ENCODE measurements at places on chromosomes 5 and 9.

DNA sequence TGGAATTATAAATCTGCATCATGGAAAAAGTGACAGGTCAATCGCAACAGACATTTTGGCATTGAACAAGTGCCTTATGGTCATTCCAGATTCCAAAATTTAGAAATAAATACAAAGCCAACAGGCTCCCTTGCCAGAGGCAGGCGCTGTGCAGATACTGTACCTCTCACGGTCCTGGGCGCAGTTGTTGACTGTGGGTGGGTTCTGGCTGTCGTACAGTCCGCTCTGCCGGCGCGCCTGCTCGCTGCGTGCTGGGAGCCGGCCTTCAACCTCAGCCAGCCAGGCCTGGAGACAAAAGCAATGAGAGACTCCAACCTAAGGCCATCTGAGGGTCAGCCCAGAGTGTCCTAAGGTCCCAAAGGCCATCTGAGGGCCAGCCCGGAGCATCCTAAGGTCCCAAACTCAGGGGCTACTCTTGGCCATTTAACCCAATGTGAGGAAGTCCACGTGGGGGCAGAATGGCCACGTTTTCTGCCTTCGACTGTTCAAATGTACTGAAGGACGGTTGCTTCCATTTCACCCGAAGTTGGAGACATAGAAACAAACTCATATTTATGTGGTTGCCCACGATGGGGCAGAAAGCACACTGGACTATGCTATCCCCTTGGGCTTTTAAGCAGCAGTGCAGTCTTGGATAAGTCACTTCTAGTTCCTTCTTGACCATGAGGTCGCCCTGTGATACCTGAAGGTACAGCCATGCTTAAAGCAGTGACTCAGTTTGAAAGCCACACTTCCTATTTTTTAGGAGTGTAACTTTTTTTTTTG lies 65.2 kb downstream of the USP20 start:
- DNase-seq: no peak

DNA sequence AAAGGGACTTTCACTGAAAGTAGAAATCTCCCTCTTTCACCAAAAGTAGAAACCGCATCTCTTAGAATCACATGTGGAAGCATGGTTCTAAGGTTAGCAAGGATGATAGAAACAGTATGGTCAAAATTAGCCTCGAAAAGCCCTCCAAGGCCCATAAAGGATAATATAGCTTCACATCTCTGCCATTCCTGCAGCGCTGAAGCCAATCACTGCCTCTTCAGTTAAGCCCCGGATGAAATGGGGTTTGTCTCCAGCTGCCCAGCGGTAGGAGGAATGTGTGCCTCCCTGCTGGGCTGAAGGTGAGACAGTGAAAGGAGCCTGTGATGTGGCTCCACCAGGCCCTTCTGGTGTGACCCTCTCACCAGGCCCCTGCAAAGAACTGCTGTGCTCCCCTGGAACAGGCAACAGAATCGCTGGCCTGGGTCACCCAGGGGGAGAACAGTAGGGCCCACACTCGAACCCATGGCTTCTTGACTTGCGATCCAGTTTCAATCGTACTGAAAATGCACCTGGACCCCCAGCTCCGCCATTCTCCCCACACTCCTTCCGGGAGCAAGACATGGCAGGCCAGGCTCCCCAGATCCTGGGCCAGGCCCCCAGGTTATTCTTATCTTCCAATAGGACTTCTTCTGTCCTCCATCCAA lies 47.2 kb downstream of the CAMK2A start:
- DNase-seq: no peak

DNA sequence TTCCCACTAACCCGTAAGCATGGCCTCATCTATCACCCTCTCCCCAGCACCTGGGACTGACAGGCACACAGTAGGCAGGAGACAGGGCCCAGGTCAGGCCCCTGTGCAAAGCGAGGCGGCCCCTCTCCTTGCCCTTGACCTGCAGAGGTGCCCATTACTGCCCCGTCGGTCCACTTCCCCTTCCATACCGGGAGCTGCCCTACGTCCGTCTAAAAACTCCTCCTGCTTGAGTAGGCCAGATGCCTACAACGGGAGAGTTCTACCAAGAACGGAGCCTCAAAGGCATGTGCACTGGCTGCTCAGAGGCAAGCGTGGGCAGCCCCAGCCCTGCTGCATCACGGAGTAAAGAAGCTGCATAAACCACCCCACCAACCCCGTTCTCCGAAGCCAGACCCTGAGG lies 4.6 kb upstream of the DPH7 start:
- DNase-seq: no peak

DNA sequence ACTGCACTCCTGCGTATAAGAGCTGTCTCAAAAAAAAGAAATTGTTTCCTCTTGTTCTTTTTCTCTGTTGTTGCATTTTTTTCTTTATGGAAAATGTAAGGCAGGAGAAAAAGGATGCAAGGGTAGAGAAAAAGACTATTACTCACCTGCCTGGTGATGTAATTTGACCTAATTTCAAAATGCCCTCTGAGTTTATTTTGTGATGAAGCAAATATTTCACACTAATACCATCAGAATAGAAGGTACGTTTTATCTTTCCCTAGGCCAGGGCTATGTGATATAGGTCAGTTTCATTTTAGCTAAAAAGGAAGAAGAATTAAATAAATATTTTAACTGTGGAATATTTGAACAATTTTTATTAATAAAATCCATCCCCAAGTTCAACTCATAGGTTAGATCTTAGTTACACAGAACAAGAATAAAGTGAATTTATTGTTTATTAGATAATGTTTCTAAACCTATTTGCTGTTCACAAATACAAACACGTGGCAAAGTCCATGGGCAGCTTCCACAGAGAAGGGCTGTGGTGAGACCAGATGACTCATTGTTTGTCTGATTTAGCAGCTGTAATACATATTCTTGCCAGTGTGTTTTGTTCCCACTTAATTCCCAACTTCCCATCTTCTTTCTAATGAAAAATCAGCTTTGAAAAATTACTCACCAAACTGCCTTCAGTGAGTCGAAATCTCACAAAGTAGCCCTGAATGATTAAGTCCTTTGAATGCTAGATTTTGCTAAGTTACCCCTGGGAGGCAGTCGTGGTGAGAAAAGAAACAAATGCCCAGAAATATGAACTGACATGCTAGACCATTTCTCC lies 52.8 kb upstream of the CCDC112 start:
- DNase-seq: no peak

DNA sequence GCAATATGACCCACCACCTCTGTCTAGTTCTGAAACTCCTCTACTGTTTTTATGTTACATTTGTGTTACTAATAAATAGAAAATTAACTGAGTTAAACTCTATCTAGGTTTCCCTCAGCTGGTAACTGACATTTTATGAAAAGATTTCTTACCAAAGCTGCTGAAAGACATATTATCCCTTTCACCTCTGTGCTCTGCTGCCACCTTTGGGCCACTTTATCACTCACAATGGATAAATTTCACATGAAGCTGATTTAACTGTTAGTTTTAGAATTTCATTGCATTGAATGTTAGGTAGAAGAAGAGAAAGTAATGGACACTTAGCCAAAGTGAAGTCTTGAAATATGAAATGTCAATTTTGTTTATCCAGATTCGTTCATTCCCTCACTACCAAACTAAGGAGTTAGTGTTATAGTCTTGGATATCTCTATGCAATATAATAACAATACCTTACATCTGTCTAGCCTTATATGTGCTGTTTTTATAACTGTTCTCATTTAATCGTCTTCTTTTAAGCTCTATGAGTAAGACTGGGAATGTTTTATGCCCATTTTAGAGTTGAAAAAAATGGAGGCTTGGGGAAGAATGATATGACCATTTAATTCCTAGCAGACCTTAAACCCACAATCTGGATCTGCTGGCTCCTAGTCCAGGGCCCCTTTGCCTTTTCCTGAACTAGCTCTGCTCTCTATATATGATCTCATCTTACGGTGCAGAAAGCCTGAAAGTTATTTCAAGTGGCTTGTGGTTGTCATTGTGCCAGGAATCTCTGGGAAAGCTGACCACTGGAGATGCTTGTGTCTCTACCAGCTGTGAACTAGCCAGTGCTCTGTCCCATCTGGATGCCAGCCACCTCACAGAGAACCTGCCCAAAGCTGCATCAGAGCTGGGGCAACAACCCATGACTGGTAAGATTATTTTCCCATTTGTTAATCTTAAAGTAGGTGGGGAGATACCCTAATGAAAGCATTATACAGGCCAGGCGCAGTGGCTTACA lies 97.1 kb downstream of the GOLPH3 start:
- no peak for DNase-seq

DNA sequence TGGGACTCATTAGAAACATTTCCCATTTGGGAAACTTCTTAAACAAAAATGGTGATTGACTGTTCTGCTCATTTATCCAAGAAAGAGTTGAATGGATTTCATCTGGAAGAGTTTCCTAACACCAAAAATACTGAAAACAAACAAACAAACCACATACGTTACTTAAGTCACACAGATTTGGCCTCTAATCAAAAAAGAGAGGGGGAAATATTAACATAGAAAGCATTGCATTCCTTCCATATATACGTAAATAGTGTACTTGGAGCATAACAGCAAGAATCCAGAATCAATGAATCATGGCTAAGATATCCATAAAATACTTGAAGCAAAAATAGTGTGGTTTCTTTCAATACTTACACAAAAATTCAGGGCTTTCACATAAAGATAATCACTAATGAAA lies 189.8 kb upstream of the MAP3K1 start:
- no peak for DNase-seq

GRCh38 chr9:98869078-98869745 lies 61.7 kb downstream of the GALNT12 start:
- no peak for DNase-seq

DNA sequence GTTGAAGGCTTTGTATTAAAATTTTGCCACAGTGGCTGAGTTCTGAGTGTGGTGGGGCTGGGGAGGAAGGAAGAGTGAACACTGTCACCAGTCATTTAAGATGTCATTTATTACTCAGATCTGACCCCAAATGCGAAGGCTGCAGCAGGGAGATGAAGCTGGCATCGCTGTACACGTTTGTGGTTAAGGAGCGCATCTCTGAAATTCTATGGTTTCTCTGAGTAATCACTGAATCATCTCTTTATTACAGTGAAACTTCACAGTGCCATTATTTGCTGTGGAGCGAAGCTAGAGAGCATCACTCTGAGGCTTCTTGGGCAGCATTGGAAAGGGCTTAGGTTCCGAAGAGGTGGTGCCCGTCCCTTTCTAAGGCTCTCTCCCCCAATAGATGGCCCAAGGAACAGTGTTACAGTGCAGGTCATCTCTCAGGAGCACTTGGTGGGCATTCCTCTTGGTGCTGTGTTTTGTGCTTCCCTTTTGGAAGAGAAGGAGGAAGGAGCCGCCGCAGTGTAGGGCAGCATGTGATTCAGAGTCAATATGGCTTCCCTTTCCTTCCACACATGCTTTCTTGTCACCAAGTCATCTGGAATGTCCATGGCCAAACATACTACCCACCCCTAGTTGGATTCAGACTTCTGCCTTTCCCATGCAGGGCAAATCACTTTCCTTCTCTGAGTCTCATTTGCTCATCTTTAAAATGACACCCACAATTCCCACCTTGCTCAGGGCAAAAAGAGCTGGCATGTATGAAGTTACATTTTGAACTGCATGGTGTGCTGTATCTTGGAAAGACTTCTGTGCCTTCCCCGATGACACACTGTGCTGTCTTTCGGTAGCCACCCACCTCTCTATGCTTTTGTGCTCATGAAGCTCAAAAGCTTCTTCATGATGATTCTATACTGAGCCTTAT lies 9.3 kb upstream of the TEX48 start:
- DNase-seq: no peak

DNA sequence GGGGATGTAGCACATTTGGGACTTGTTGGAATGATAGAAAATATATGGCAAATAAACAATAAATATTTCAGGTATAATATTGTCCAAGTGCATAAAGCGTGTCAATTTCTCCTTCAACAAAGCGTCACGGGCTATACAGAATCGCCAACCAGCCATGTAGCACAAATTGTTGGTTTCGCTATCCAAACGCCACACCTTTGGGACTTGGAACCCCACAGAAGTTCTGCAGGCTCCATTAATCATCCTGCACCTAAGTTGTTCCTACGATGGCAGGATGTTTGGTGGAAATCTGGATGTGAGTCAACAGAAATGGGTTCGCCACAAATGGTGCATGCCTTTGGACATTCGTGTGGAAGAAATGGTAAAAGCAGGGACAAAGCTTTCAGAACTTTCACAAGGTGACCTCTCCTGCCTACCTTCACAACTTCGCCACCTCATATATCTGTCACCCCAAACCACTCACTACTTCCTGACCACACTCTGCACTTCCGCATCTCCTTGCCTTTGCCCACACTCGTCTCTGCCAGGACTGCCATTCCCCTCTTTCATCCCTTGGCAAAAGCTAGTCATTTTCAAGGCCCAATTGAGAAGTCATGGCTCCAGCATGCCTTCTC lies 95.7 kb downstream of the LHFPL2 start:
- no peak for DNase-seq

DNA sequence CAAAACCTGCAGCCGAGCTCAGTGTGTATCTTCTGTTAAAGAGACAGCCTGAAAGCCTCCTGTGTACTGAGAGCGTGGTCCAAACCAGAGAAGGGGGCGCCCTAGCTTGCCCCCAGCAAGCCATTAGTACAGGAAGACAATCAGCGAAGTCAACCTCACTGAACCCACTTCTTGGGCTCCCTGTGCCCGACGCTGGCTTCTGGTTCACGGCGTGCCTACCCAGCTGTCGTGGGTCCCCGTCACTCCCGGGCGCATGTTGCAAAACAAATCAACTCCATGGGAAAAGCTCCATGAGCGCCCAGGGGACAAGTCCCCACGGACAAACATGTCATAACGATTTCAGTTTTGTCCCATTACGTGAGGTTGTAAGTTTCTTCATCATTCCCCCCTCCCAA lies 326.9 kb downstream of the SH3GL2 start:
- no peak for DNase-seq

DNA sequence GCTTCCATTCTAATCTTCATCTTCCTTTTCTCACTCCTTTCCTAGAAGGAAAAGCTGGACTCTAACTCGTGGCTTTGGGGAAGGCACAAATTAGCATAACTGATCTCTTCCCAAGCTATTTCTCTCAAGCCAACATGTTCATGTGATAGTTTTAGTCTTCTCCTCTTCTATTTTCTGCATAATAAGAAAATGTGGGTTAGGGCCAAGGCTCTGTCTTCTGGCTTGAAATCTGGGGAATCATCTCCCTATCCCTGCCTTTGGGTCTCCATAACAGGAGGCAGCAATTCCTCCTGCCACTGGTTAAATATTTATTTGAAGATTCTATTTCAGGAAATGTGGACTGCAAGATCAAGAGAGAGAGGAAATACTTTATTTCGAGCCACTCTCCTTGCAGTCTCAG lies 1669.6 kb downstream of the MAT2B start:
- no peak for DNase-seq

DNA sequence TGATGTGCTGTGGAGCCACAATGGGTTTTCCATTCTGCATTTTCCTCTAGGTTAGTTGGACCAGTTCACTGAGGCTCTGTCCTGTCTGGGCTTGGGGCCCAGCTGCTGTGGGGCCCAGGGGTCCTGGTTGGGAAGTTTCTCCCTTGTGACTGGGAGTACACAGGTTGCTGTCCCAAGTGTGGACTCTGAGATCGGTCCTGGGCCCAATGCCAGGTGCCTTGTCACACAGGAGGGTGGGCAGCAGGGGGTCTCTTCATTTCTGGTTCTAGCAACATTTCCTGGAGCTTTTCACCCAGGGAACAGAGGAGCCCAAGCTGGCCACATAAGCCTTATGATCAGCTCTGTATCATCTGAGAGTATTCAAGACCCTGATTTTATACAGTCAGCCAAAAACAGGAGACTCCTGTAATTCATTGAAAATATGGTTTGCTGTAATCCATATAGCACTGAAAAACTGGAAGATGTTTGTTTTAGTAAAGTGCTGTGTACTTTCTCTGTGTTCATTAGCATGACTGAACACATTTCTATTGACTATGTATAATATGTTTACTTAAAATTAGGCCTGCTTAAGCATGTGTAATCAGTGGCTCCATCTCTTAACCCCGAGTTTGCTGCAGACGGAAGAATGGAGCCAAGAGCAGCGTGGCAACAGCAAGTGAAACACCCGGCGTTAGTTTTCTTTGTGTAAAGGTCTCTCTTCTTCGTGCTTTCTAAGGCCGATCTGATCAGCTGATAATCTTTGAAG lies 62.5 kb downstream of the MVB12B start:
- DNase-seq: no peak
